Aorta (tissue), 5 donors: ENCODE measurements at places on chromosomes 5 and 9. TPM values are rescaled to one million over a fixed set of nuclear protein-coding genes. Genes with fewer than 3 reads are reported as not detected.

ZBTB5 gene
- 11.4 TPM for total RNA-seq

PCDHA5 gene
- 0.26 TPM for total RNA-seq

LAMC3 gene
- total RNA-seq, result 0.39 TPM

ZNF346 gene
- 25.7 TPM for total RNA-seq

FAM169A gene
- 1.0 TPM for total RNA-seq

FAM78A gene
- total RNA-seq, result 6.3 TPM

SLC25A48 gene
- total RNA-seq, result 1.1 TPM

DBH gene
- total RNA-seq, result not detected

SMIM15 gene
- total RNA-seq, result 41.1 TPM

- H3K27me3 ChIP-seq, result no peaks in the 10 kb centered on the region
- DNase-seq, result no peak
- H3K36me3 ChIP-seq, result no peaks in the 10 kb centered on the region
- H3K4me1 ChIP-seq, result no peaks in the 10 kb centered on the region
- H3K27ac ChIP-seq, result no peak overlapping the region
Observed at GRCh38 chr5:39121922-39122321, 47.7 kb upstream of the RICTOR start.

DNA sequence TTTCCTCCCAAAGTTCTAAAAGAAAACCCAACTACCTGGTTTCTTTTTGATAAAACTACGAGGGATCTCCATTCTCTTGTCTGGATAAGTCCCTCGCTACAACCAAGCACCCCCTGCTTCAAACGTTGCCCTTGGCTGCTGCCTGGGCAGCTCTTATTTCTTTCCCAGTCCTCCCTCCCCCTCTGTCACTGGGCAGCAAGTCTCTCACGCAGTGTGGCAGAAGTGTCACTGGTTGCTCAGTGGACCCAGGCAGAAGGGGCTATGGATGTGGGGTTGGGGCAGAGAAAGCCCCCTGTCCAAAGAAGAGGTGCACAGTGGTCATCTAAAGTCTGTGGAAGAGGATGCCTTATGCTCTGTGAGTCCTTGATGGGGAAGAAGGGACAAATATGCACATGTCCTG is 7.2 kb upstream of the SMIM32 start:
- DNase-seq, result no peak
- no peak overlapping the region for H3K27ac ChIP-seq
- H3K36me3 ChIP-seq, result no peaks in the 10 kb centered on the region
- H3K4me1 ChIP-seq, result no peaks in the 10 kb centered on the region
- no peak overlapping the region for H3K4me3 ChIP-seq

DNA sequence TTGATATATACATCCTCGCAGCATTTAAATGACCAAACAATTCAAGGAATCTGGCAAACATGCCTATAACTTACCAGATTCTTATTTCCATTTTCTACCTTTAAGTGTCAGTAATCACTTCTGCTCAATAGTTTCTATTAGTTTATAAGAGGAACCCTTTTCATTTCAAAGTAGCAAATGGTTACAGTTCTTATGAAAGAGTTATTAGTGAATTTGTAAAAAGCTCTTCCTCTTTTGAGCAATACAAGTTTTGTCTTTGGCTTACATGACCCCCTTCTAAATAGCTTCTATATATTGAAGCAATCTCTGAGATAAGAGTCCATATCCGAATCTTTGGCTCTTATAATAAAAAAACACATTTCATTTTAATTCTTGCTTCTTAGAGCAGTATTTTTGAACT is 42.0 kb downstream of the ELL2 start:
- no peak overlapping the region for H3K27ac ChIP-seq
- DNase-seq, result no peak
- no peak overlapping the region for H3K4me3 ChIP-seq
- H3K27me3 ChIP-seq, result no peaks in the 10 kb centered on the region

- H3K27me3 ChIP-seq, result no peaks in the 10 kb centered on the region
- H3K4me3 ChIP-seq, result no peak overlapping the region
- H3K36me3 ChIP-seq, result no peaks in the 10 kb centered on the region
- H3K27ac ChIP-seq, result no peak overlapping the region
- no peak for DNase-seq
Observed at GRCh38 chr5:1424716-1425115, 20.5 kb downstream of the SLC6A3 start.

- no peak overlapping the region for H3K27ac ChIP-seq
- no peak for DNase-seq
- no peaks in the 10 kb centered on the region for H3K27me3 ChIP-seq
- no peak overlapping the region for H3K4me3 ChIP-seq
Observed at GRCh38 chr9:103902263-103902662, 191.8 kb upstream of the SMC2 start.

DNA sequence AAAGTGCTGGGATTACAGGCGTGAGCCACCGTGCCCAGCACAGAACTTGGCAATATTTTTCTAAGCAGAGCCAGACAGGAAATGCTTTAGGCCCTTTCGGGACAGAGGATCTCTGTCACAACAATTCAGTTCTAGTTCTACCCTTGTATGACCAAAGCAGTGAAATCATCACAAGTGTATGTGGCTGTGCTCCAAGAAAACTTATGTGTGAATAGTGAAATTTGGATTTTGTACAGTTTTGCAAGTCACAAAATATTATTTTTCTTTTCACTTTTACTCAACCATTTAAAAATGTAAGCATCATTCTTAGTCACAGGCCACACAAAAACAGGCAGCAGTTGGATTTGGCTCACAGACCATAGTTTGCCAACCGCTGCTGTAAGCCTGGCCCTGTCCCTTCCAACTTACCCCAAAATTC is 20.4 kb upstream of the PRUNE2 start:
- no peaks in the 10 kb centered on the region for H3K4me1 ChIP-seq
- no peaks in the 10 kb centered on the region for H3K36me3 ChIP-seq
- no peaks in the 10 kb centered on the region for H3K27me3 ChIP-seq
- DNase-seq, result peak; percentile 57
- peak overlapping the region; percentile 48 for H3K27ac ChIP-seq

GRCh38 chr5:151063142-151063989 is 17.5 kb downstream of the TNIP1 start:
- H3K27ac ChIP-seq, result peak overlapping the region; percentile 61
- H3K27me3 ChIP-seq, result no peaks in the 10 kb centered on the region
- no peak for DNase-seq
- no peaks in the 10 kb centered on the region for H3K4me1 ChIP-seq

GRCh38 chr9:114880291-114880745 is 50.1 kb downstream of the TNFSF8 start:
- H3K36me3 ChIP-seq, result no peaks in the 10 kb centered on the region
- H3K27me3 ChIP-seq, result no peaks in the 10 kb centered on the region
- DNase-seq, result no peak
- H3K27ac ChIP-seq, result no peak overlapping the region
- no peak overlapping the region for H3K4me3 ChIP-seq

- H3K36me3 ChIP-seq, result no peaks in the 10 kb centered on the region
- no peaks in the 10 kb centered on the region for H3K4me1 ChIP-seq
- no peak overlapping the region for H3K4me3 ChIP-seq
- no peak for DNase-seq
Observed at GRCh38 chr9:127531676-127532075, 80.4 kb downstream of the LRSAM1 start.

GRCh38 chr5:181173420-181174342 is 26.3 kb downstream of the OR2V2 start:
- no peaks in the 10 kb centered on the region for H3K4me1 ChIP-seq
- no peaks in the 10 kb centered on the region for H3K36me3 ChIP-seq
- no peaks in the 10 kb centered on the region for H3K27me3 ChIP-seq
- no peak overlapping the region for H3K27ac ChIP-seq

- H3K36me3 ChIP-seq, result no peaks in the 10 kb centered on the region
- H3K27me3 ChIP-seq, result no peaks in the 10 kb centered on the region
- no peaks in the 10 kb centered on the region for H3K4me1 ChIP-seq
- no peak overlapping the region for H3K4me3 ChIP-seq
Observed at GRCh38 chr5:143696921-143697320, 115.0 kb upstream of the HMHB1 start.

DNA sequence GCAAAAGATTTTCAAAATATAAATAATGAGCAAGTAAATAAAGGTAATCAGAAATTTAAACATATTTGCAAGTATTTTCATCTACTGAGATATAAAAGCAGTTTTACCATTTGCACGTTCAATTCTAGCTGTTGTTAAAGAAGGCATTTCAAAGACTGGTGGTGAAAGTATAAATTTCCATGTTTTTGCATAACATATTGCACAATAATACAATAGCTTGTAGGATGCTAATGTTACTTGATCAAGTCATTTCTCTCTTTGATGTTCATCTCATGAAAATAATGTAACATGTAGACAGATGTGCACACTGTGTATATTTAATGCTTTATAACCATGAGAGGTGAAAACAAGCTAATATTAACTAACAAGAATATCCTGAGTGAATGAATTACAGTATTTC is 651.9 kb downstream of the CDH9 start:
- H3K4me3 ChIP-seq, result no peak overlapping the region
- H3K27me3 ChIP-seq, result no peaks in the 10 kb centered on the region
- H3K4me1 ChIP-seq, result no peaks in the 10 kb centered on the region
- DNase-seq, result no peak
- no peak overlapping the region for H3K27ac ChIP-seq

- no peaks in the 10 kb centered on the region for H3K36me3 ChIP-seq
- H3K27me3 ChIP-seq, result no peaks in the 10 kb centered on the region
- H3K4me3 ChIP-seq, result no peak overlapping the region
- no peak for DNase-seq
- no peaks in the 10 kb centered on the region for H3K4me1 ChIP-seq
- H3K27ac ChIP-seq, result no peak overlapping the region
Observed at GRCh38 chr5:88190106-88190834, 78.4 kb downstream of the TMEM161B start.

DNA sequence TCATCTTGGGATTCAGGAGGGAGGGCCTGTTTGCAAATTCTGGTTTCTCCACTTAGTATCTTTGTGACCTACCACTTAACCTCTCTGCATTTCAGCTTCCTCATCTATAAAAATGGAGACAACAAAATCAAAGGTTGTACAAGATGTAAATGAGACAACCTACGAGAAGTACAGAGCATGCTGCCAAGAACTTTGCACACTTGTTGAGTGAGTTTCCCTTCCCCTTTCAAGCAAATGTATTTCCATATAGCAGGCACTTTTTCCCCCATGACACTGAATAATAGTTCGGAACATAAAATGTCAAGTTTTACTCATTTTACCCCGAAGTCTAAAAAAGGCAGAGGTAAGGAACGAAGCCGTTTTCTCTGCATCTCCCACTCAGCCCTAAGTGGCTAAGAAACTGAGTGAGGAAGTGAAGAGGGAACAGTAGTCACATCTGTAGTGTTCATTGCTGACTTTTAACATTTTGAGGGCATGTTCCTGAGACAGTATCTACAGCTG is 159.0 kb downstream of the TLE1 start:
- no peaks in the 10 kb centered on the region for H3K4me1 ChIP-seq
- no peaks in the 10 kb centered on the region for H3K36me3 ChIP-seq
- no peak overlapping the region for H3K27ac ChIP-seq
- H3K4me3 ChIP-seq, result no peak overlapping the region

DNA sequence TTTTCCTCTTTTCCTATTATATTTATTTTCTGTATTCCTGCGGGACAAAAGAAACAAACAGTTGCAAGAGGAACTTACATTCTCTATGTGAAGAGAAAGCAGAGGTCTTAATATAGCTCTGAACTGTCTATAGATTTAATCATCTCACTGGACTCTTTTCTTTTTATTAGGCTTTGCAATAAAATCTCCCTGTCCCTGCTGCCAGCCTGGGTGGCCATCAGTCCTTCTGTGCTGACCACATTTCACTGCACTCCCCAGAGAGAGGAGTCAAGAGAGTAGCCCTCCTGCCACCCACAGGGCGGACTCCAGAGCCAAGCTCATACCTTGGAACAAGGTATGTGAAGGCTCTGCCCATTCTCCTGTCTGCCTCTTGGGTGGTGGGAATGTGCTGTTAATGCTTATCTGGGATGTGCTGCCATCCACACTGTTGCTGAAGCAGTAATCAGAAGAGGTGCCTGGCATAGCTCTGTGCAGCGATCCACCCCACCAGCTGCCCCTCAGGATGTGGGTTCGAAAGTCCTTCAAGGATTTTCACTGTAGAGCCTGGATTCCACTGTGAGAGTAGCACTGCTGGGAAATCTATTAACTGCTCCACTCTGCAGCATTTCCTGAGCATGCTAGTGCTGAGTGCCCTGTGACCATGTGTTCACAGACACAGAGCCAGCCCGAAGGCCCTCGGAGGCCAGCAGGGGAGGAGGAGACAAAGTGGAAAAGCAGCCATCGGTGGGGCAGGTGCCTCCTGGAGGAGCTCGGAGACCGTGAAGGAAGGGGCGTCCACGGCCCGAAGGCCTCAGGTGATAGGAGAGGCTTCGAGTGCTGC is 334.6 kb downstream of the MED10 start:
- H3K4me1 ChIP-seq, result no peaks in the 10 kb centered on the region
- no peaks in the 10 kb centered on the region for H3K36me3 ChIP-seq
- DNase-seq, result no peak
- H3K27ac ChIP-seq, result no peak overlapping the region

DNA sequence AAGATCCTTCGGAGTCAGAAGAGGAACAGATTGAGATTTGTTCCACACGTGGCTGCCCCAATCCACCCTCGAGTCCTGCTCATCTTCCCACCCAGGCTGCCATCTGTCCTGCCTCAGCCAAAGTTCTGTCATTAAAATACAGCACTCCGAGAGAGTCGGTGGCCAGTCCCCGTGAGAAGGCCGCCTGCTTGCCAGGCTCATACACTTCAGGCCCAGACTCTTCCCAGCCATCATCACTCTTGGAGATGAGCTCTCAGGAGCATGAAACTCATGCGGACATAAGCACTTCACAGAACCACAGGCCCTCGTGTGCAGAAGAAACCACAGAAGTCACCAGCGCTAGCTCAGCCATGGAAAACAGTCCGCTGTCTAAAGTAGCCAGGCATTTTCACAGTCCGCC is 85.9 kb downstream of the GOLPH3 start:
- no peaks in the 10 kb centered on the region for H3K36me3 ChIP-seq
- H3K4me3 ChIP-seq, result no peak overlapping the region
- H3K27ac ChIP-seq, result no peak overlapping the region
- no peak for DNase-seq
- no peaks in the 10 kb centered on the region for H3K27me3 ChIP-seq

DNA sequence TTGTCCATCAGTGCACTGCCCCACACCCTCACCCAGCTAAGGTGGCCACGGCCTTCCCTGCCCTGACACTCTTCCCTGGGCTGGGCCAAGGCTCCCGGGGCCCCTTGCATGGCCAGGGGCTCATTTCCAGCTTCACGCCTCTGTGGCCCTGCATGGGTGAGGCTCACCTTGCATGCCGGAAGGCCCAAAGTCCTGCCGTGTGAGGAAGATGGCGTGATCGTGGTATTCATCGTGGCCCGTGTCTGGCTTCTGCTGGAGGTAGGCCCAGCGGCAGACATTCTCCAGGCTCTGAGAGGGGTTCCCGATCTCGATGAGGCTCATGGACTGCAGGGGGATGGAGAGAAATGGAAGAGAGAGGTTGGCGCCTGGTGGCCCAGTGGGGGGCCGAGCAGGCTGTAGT is 98.4 kb downstream of the ZNF354C start:
- peak; percentile 47 for DNase-seq
- no peaks in the 10 kb centered on the region for H3K36me3 ChIP-seq

- no peak for DNase-seq
- H3K36me3 ChIP-seq, result no peaks in the 10 kb centered on the region
- peaks cover 10% of the 10 kb centered on the region for H3K4me1 ChIP-seq
- H3K4me3 ChIP-seq, result no peak overlapping the region
- H3K27me3 ChIP-seq, result no peaks in the 10 kb centered on the region
Observed at GRCh38 chr5:132425009-132425937, 55.8 kb downstream of the SLC22A5 start.

GRCh38 chr5:146770980-146771379 is 107.6 kb downstream of the PPP2R2B start:
- no peaks in the 10 kb centered on the region for H3K36me3 ChIP-seq
- H3K4me1 ChIP-seq, result no peaks in the 10 kb centered on the region
- H3K27ac ChIP-seq, result no peak overlapping the region
- no peak overlapping the region for H3K4me3 ChIP-seq
- no peaks in the 10 kb centered on the region for H3K27me3 ChIP-seq

- no peaks in the 10 kb centered on the region for H3K36me3 ChIP-seq
- no peak overlapping the region for H3K4me3 ChIP-seq
- DNase-seq, result no peak
- no peaks in the 10 kb centered on the region for H3K4me1 ChIP-seq
- no peak overlapping the region for H3K27ac ChIP-seq
Observed at GRCh38 chr5:124132843-124133242, 613.6 kb downstream of the ZNF608 start.
